ENCODE measurements at places on chromosomes 7 and 10.

DNA sequence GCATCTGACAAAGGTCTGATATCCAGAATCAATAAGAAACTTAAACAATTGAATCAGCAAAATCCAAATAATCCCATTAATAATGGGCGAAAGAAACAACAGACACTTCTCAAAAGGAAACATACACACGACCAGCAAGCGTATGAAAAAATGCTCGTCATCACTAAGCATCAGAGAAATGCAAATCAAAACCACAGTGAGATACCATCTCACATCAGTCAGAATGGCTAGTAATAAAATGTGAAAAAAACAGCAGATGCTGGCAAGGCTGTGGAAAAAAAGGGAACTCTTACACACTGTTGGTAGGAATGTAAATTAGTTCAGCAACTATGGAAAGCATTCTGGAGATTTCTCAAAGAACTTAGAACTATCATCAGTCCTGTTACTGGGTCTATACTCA is 496.7 kb downstream of the SH2D4B start:
- DNase-seq: no peak

- no peak for DNase-seq
These were observed 6.5 kb downstream of the DLX5 start for GRCh38 chr7:97018126-97018601.

- DNase-seq: no peak
These were observed 35.8 kb upstream of the DIP2C start for GRCh38 chr10:725302-725701.

DNA sequence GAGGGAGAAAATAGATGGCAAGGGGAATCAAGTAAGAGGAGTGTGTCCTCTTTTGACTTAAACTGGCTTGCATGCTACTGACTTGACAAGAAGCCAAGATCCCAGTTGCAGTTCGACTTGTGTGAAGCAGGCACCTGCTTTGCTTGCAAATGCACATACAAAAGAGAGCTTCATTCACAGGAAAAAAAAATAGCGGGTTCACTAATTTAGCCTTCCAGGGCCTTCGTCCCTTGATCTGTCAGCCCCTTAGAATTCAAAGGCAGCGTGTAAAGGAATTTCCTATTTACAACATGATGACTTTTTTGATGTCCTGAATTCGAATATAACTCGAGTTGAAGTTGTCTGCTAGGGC is 192.1 kb downstream of the CELF2 start:
- no peak for DNase-seq

- DNase-seq: no peak
These were observed 101.1 kb downstream of the MAGI2 start for GRCh38 chr7:79352323-79352722.
